Activated CD8-positive, alpha-beta memory T cell treated with anti-CD3 and anti-CD28 coated beads for 4 hours (primary cell): ENCODE measurements at places on chromosomes 13 and 19.

GRCh38 chr13:69935043-69935442, 172.6 kb upstream of the ATXN8OS start:
- no peak for DNase-seq

GRCh38 chr13:50713523-50714248, 129.8 kb downstream of the DLEU7 start:
- DNase-seq: no peak

DNA sequence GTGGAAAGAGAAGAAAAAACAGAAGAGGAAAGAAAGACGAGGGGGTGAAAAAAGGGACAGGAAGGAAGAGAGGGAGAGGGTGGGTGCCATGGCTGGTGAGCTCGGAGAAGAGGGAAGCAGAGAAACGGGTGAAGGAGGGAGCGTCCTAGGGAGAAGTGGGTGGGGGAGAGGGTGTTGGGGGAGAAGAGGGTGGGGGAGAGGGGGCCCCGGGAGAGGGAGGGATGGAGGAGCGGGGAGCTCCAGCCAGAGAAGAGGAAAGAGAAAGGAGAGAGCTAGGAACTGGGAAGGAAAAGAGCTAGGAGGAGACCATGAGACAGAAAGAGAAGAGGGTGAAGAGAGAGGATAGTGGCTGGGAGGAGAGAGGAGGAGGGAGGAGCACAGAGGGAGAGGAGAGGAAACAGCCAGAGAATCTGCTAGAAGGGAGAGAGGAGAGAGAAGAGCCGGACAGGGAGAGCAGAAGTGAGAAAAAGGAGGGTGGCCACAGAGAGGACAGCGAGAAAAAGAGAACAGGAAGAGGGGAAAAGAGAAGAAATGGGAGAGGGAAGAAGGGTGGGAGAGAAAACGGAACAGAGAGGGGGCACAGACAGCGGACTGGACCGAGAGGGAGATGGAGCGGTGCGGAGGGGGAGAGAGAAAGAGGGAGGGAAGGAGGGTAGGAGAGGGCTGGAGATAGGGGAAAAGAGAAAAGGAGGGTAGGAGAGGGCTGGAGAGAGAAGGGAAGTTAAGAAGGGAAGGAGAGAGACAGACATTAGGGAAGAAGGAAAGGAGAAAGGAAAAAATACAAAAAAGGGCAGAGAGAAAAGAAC, 11.9 kb upstream of the GARIN5A start:
- DNase-seq: no peak

DNA sequence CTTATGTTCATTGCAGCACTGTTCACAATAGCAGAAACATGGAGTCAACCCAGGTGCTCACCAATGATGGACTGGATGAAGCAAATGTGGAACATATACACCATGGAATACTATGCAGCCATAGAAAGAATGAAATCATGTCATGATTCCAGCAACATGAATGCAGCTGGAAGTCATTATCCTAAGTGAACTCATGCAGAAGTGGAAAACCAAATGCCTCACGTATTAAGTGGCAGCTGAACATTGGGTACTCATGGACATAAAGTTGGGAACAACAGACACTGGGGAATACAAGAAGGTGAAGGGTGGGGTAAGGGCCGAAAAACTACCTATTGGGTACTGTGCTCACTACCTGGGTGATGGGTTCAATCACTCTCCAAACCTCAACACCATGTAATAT, 915.9 kb downstream of the UQCRFS1 start:
- no peak for DNase-seq

DNA sequence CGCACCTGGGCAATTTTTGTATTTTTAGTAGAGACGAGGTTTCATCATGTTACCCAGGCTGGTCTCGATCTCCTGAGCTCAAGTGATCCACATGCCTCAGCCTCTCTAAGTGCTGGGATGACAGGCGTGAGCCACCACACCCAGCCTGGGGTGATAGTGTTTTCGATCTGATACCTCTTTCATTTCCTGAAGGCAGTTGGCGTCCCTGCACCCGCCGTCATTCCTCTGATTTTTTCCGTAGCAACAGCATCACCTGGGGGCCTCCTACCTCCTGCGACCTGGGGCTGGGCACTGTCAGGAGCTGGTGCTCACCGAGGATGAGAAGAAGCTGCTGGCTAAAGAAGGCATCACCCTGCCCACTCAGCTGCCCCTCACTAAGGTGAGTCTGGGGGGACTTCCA, 10.8 kb downstream of the CREB3L3 start:
- DNase-seq: no peak

DNA sequence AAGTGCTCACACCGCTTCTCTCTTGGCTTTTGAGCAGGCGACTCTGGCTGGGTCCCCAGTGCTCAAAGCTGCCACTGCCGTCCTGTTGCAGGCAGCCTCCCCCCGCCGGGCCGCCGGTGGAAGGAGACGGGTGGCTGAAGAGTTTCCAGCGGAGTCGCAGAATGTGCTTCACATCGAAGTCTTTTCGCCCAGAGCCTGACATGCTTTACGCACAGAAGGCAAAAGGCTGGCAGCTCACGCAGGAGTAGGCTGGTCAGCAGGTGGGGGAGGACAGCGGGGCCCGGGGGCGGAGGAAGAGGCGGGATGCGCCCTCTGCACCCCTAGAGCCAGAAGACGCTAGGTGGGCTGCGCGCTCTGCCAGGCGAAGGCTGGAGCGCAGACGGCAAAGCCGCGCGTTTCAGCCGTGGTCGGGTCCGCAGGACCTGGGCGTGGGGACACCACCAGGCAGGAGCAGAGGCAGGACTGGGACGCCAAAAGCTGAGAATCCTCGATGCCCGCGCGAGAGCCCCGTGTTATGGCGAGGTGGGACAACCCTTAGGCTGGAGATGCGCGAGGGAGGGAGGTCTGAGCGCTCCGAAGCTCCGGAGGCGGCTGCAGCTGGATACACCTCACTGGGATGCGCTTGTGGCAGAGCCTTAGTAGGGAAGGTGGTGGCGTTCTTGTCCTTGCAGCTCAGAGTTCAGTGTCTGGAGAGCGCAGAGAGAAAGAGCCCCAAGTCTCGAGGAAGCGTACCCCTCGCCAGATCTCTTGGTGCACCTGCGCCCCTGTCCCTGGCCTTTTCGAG, at the start of gene ATXN8OS:
Gene ATXN8OS, plus strand, starts transcription at position 329 of the 784 bp plus-strand sequence.
- no peak for DNase-seq

DNA sequence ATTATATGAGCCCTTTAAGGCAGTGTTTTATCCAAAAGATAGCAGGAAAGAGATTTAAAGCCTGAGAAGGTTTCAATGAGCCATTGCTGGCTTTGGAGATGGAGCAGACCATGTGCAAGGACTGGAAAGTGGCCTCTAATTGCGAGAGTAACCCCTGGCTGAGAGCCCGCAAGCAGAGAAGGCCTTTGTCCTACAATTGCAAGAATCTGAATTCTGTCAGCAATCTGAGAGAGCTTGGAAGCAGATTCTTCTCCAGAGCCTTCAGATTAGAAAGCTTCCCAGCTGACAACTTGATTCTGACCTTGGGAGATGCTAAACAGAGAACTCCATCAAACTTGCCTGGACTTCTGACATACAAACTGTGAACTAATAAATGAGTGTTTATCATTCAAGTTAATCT, 528.7 kb upstream of the KLF12 start:
- no peak for DNase-seq

DNA sequence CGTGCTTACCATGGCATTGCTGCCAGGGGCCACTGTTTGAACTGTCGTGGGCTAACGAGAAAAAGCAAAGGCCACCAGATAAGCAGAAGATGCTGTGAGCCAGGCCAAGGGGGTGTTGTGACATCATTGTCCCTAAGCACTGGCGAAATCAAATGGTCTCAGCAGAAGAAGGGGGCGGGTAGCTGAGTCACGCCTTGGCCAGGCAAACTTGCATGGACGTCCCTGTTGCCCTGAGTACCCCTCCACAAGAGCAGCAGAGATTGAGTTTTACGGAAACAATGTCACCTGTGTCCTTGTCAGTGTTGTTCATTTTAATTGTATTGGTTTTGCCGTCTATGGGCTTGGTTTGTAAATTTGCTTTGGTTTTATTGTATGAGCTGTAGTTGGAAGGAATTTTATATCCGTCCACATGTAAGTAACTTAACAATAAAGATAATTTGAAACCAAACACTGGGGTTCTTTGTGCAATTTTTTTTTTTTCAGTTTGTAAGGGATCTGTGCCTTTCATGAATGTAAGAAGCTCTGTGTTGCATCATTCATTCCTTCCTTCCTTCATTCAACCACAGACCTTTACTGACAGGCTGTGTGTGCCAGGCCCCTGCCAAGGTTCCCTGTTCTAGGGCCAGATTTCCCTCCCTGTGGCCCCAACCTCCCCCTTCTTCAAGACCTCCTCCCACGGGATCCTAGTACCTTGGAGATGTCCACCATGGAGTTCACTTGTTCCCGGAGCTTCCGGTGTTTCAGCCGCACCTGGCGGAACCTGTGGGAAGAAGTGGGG, 12.3 kb downstream of the KCNN4 start:
- no peak for DNase-seq

GRCh38 chr19:5074407-5074806, 105.5 kb downstream of the KDM4B start:
- no peak for DNase-seq

GRCh38 chr13:103878891-103879605, 812.8 kb upstream of the SLC10A2 start:
- no peak for DNase-seq

- no peak for DNase-seq
These were observed 31.6 kb upstream of the CACTIN start for GRCh38 chr19:3658004-3658869.

DNA sequence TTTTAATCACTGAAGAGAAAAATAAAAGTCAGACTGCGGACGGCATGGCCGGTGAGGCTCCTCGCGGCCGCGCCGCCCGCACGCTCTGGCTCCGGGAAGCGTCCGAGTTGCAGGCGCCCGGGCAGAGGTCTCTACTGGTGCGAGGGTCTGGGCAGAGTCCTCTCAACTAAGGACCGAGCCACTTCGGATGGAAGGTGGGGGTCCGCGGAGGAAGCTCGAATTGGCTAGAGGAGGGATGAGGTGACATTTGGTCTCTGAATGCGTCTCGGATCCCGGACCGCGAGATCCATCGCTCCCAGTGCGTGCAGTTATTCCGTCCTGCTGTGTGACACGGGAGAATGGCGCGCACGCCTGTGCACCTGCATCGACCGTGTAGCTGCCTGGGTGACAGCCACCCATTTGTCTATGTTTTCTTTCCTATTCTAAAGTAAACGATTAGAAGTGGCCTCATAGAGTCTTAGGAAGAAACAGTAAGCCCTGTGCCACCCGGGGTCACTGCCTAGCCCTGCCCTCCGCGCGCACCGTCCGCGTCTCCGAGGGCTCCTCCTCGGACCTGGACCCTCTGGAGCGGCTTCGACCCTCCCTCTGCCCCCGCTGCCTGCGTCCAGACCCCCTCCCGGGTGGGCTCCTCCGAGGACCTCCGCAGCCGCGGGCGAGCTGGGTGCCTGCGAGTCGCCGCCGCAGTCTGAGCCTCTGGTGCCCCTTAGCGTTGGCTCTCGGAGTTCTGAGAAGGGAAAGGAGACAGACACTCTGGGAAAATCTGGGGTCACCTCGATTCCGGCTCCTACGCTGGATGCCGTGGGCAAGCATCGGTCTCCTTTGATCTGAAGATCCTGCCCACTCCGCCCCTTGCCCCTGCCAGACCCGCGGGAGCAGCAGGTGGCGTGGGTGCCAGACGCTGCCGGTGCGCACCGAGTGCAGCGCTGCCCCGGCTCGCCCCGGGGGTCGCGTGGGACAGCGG, 347.4 kb downstream of the LIG4 start:
- no peak for DNase-seq

- no peak for DNase-seq
These were observed 41.2 kb downstream of the RUBCNL start for GRCh38 chr13:46345866-46346265.

DNA sequence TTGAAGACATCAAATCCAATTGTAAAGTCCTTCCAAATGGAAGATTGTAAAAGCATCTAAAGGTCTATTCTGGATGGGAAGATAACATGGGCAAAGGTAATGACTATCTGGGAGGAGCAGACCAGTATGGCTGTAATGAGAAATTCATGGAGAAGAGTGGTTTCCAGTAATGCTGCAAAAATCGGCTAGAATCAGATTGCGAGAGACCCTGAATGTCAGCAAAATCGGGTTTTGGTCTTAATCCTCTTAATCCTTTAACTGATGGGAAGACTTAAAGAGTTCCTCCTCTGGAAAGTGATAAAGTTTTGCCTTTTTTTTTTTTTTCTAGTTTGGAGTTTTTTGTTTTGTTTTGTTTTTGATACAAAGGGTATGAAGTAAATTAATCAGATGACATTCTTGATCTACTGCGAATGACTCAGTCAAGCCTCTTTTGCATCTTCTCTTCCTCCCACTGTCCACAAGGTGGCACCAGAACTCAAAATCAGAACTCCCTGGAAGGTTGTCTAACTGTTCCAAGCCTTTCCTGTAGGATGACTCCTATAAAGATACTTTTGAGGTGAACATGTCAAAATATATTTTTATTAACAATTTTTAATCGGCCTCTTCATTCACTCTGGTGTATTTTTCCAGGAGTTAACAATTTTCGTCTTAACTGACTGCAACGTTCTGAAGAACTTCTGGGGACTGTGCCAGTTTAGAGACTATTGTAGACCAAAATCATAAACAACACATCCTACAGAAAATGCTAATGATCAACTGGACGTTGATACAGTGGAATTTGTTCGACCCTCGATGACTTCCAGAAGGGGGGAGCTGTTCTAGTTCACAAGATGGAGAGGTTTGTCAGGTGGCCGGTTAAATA, 213.3 kb upstream of the MIR17HG start:
- DNase-seq: no peak

- DNase-seq: no peak
These were observed 208.7 kb upstream of the OBI1 start for GRCh38 chr13:78867655-78868054.

GRCh38 chr13:113897161-113897560, 33.3 kb upstream of the GAS6 start:
- DNase-seq: no peak

GRCh38 chr13:113393226-113393562, 29.3 kb upstream of the GRTP1 start:
- no peak for DNase-seq

GRCh38 chr13:101916775-101917474, 464.4 kb downstream of the ITGBL1 start:
- no peak for DNase-seq

- DNase-seq: no peak
These were observed 41.6 kb downstream of the PAN3 start for GRCh38 chr13:28179974-28180373.

DNA sequence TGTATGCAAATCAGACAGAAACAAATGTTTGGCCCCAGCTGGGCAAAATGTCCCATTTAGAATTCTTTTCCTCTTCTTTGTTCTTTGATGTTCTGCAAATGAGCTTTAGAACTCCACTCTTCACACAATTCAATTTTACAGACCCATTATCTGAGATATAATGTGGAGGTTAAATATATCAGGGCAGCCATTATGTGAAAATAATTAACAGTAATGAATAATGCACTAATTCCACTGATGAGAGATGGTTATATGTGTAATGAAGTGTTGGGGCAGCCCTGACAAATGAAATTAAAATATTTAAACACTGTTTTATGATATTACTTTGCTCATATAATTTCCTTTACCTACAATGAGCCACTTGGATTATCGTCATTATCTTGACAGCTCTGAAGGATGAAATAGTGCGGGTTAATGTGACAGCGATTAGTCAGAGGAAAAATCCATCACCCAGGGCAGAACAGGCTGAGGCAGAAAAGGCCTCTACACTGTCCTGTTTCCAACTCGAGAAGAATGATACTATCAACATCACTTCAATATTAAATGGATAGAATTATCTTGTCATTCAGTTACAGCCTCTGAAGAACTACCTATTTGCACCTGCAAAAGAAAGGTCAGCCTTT, 321.1 kb downstream of the RBM26 start:
- no peak for DNase-seq

- no peak for DNase-seq
These were observed 2.3 kb downstream of the DDA1 start for GRCh38 chr19:17311455-17312188.
